Fibroblast of villous mesenchyme (primary cell): ENCODE measurements at places on chromosomes 1 and 21.

DNA sequence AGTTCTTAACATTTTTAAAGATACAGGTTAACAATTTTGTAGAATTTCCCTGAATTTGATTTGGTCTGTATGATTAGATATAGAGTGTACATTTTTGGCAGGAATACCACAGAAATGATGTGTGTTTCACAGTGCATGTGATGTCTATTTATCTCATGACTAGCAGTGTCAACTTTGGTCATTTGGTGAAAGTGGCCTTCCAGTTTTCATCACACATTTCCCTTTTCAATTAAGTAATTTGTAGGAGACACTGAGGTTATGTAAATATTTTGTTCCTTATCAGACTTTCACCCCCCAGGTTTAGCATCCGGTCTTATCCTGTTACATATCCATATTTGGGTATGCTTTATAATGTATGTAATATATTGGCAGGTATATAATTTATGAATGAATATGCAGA lies 41.8 kb downstream of the MAP3K7CL start:
- DNase-seq, result no peak

- DNase-seq, result no peak
Measured at GRCh38 chr1:40823345-40823744, 38.8 kb downstream of the CITED4 start.

GRCh38 chr1:78279051-78279450 lies 211.7 kb upstream of the PTGFR start:
- peak; percentile 61 for DNase-seq

GRCh38 chr1:23209770-23210169 lies 7.5 kb downstream of the HTR1D start:
- DNase-seq, result no peak

DNA sequence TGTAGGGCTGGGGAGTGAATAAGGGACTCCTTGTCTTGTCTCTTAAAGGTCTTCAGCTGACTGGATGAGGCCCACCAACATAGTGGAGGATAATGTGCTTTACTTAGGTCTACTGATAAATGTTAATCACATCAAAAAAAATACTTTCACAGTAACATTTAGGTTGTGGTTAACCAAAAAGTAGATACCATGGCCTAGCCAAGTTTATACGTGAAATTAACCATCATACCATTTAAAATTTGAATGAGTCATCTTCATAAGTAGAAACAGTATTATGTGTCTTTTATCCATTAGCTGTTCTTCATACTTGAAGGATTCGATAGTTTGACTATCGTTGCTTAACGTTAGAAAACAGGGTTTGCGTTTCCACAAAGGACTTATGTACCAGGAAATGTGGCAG lies 80.9 kb downstream of the MTR start:
- no peak for DNase-seq

- peak; percentile 15 for DNase-seq
Measured at GRCh38 chr1:96845464-96845863, 123.9 kb downstream of the PTBP2 start.

- DNase-seq, result no peak
Measured at GRCh38 chr1:27009601-27010197, 3.0 kb downstream of the TENT5B start.
